Cortex of kidney (tissue), 1 donor: ENCODE measurements at places on chromosomes 2 and 18.

DNA sequence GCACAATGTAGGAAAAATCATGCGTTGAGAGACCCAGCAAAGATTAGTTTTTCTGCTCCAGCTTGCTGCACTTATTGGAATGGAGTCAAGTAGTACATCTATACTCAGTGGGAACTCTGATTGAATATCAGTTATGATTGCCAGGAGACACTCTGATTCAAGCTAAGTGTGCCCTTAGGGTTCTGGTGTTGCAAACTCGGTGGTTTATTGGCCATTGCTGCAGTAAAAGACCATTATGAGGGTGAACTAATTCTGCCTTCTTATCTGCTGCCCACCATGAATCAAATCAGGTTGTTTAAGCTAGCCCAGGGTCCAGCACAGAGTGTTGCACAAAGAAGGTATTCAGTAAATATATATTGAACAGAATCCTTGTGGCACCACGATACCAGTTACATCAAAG lies 74.8 kb upstream of the GLS start:
- DNase-seq = no peak

GRCh38 chr2:104473546-104473945 lies 380.4 kb upstream of the POU3F3 start:
- DNase-seq = no peak

GRCh38 chr2:99679518-99679917 lies 189.7 kb upstream of the REV1 start:
- DNase-seq = no peak

GRCh38 chr18:77063260-77063659 lies 69.3 kb downstream of the MBP start:
- no peak for DNase-seq
